CD4-positive, alpha-beta T cell treated with Interleukin-6 for 4 hours (primary cell): ENCODE measurements at places on chromosomes 7 and 10.

DNA sequence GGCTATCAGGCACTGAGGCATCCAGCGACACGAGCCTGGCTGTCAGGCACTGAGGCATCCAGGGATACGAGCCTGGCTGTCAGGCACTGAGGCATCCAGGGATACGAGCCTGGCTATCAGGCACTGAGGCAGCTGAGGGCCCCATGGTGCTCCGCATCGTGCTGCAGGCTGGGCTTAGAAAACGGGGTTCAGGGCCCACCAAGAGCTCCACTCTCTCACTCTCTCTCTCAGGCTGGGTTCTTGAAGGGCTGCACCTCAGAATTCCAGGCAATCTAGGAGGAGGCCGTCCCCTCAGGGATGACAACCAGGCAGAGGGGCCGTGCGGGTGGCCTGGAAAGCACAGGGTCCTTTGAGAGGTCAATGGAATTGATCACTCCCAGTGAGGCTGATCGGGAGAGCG, 69.0 kb downstream of the CFAP46 start:
- no peak for DNase-seq

- no peak for DNase-seq
Observed at GRCh38 chr7:11985376-11985775, 153.4 kb upstream of the THSD7A start.

GRCh38 chr10:79082035-79082373, 13.2 kb downstream of the ZMIZ1 start:
- no peak for DNase-seq

DNA sequence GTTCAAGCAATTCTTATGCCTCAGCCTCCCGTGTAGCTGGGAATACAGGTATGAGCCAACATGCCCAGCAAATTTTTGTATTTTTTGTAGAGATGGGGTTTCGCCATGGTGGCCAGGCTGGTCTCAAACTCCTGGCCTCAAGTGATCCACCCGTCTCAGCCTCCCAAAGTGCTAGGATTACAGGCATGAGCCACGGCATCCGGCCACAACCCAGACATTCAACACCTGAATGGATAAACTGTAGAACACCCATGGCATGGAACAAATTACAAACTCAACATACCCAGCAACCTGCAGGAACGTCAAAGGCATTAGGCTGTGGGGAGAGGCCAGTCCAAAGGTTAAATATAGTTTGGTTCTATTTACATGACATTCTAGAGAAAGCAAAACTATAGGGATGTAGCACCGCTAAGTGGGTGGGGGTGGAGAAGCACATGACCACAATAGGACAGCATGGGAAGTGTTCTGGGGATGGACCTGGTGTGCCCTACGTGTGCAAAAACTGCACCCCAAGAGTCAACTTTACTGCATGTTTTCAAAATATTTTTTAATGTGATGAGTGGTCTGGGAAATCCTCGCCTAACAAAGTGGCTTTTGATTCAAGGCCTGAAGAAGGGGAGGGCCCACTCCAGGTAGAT, 6.5 kb upstream of the PGAM2 start:
- no peak for DNase-seq

GRCh38 chr7:150340875-150341262, 560 bp downstream of the RARRES2 start:
- no peak for DNase-seq

DNA sequence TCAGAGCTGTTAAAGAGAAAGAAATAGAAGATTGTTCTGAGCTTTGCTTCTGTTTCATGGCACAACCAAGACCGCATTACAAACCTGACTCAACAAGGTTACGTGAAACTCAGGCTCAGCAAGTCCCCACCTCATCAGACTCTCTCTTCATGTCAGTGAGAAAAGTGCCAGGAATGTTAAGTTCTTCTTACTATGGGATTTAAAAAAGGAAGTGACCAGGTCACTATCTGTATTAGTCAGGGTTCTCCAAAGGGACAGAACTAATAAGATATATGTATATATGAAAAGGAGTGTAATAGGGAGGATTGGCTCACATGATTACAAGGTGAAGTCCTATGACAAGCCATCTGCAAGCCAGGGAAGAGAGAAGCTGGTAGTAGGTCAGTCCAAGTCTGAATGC, 25.4 kb upstream of the PAPSS2 start:
- no peak for DNase-seq

- DNase-seq: no peak
Observed at GRCh38 chr10:61662794-61663259, at the start of gene CABCOCO1. Gene CABCOCO1, plus strand, starts transcription at chr10:61662929. Its CDS starts 44 bp downstream, at chr10:61662973.

DNA sequence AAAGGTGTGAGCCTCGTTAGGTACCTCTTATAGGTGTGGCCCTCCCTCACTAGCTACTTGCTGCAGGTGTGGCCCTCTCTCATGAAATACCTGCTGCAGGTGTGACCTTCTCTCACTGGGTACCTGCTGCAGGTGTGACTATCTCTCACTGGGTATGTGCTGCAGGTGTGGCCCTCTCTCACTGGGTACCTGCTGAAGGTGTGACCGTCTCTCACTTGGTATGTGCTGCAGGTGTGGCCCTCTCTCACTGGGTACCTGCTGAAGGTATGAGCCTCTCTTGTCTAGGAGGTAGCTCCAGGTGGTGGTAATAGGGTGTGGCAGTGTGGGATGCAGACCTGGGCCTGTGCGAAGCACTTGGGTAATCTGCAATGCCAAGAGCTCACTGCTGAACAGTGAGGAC, 170.7 kb upstream of the PLPP4 start:
- DNase-seq: no peak

- no peak for DNase-seq
Observed at GRCh38 chr10:101087376-101087775, 25.6 kb downstream of the KAZALD1 start.

GRCh38 chr10:104639590-104640338, 1.3 kb upstream of the SORCS3 start:
- no peak for DNase-seq

DNA sequence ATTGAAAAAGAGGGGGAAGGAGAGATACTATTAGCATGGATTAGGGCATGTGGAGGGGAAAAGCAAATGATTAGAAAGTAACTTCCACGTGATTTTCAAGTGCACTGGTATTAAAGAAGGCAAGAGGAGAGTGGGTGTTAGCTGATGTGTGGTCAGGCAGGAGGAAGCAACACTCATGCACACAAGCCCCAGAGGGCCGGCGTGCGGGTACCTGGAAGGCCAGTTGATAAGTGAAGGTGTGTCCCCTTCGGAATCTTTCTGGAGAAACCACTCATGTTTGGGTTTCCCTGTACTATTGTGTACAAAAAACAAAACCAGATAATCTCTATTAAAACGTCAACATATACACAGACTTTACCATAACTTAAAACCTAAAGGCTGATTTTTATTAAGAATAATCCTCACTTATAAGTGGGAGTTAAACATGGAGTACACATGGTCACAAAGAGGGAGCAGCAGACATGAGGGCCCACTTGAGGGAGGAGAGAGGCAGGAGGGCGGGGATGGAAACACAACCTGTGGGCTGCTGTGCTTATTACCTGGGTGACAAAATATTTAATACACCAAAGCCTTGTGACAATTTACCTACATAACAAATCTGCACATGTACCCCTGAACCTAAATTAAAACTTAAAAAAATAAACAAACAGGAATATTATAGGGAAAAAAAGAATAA, 98.9 kb downstream of the SVIL start:
- no peak for DNase-seq

DNA sequence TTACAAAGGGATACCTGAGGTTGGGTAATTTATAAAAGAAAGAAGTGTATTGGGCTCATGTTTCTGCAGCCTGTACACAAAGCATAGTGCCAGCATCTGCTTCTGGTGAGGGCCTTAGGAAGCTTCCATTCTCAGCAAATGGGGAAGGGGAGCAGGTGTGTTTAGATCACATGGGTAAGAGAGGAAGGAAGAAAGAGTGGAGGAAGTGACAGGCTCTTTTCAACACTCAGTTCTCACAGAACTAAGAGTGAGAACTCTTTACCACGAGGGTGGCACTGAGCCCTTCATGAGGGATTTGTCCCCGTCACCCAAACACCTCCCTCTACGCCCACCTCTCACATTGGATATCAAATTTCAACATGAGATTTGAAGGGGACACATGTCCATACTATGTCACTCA, 506 bp upstream of the FAM170B start:
- DNase-seq: no peak

DNA sequence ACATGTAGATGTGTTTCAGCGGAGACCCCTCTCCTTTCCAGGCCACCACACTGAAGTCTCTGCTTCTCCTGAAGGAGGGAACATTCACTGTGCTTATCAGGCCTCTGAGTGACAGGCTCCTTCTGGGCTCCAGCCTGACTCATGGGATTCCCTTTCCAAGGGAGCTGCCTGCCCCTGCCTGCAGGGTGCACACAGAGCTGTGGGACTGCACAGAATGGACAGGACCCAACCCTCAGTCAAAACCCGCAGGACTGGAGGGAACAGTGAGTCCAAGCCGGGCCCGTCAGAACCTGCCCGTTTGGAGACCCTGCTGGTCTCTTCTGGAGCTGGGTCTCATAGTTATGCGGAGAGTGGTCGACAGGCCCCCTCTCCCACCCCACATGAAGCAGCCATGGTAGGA, 32.6 kb downstream of the PLAC9 start:
- DNase-seq: no peak

GRCh38 chr7:148456351-148456750, 134.2 kb upstream of the C7orf33 start:
- DNase-seq: no peak

- no peak for DNase-seq
Observed at GRCh38 chr10:69254877-69255276, 23.4 kb upstream of the HK1 start.

- no peak for DNase-seq
Observed at GRCh38 chr7:147029953-147030352, 913.4 kb downstream of the CNTNAP2 start.

DNA sequence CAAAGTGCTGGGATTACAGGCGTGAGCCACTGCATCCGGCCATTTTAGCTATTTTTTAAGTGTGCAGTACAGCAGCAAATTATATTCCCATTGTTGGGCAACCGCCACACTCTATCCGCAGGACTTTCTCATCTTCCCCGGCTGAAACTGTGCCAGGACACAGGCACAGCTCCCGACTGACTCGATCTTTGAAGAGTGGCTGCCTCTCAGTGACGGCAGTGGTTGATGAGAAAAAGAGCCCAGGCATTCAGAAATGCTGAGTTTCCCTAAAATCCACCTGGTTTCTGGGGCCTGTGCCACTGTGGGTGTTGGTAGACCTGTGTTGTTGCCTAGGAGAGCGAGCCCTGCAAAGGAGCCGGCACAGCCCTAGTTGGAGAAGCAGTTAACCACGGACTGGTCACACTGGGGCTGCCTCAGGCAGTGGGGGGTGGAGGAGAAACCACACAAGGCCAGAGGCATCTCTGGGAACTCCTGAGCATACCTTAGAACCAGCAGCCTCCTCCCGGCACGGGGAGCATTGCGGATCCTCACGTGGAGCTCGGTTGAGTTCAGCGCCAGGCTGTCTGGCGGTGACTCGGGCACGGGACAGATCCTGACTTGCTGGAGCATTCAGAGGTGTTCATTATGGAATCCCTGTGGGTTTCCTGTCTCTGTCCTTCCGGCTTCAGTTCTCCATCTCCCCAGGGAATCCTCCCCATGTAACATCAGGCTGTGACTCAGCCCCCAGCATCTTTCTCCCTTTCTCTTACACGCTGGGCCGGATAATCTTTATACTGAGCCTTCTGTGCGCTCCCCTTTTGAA, 16.2 kb downstream of the PFKFB3 start:
- DNase-seq: no peak

DNA sequence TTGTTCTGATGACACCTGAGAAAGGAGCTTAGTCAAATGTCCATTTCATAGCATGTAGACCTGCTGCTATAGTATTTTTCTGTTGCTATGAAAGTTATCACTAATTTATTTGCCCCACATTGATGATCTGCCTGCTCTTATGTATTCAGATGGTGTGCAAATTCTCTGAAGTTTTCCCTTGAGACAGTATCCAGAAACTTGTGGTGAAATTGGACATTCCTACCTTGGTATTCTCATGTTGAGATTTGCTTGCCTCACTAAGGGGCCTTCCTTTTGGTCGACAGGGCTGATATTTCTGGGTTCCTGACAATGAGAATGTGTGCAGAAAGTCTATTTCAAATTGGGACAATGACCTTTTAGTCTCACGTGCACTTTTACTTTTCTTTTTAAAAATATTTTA, 253.2 kb upstream of the FZD8 start:
- DNase-seq: no peak

GRCh38 chr10:33066558-33067236, 108.7 kb upstream of the ITGB1 start:
- no peak for DNase-seq

DNA sequence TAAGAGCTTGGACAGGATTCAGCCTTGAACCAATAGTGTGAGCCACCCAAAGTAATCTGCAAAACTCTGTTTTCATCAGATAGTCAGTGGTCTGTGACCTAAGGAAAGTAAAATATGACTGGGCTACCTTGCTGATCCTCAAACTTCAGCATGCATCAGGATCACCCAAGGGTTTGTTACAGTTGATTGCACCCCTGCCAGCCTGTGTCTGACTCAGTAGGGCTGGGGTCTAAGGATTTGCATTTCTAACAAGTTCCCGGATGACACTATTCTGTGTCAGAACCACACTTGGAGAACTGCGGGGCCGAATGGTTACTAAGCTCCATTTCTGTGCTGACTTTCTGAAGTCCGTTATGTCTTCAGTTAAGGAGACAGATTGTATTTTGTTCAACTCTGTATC, 40.6 kb upstream of the TSPAN13 start:
- DNase-seq: no peak

DNA sequence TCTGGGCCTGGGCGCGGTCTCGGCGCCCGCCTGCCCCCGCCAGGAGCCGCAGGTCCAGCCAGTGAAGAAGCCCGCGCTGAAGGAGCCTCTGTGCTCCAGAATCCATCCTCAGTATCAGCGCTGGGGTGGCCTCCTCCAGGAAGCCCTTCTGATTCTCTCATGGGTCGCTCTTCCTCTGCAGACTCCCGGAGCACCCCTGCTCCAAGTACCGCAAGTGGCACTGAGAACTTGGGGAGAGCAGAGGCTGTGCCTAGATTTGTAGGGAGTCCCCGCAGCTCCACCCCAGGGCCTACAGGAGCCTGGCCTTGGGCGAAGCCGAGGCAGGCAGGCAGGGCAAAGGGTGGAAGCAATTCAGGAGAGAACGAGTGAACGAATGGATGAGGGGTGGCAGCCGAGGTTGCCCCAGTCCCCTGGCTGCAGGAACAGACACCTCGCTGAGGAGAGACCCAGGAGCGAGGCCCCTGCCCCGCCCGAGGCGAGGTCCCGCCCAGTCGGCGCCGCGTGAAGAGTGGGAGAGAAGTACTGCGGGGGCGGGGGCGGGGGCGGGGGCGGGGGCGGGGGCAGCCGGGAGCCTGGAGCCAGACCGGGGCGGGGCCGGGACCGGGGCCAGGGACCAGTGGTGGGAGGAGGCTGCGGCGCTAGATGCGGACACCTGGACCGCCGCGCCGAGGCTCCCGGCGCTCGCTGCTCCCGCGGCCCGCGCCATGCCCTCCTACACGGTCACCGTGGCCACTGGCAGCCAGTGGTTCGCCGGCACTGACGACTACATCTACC, at the start of gene ALOX5:
Gene ALOX5, plus strand, starts transcription at position 641 of the 774 bp plus-strand sequence. Its CDS starts 64 bp downstream, at position 705.
- peak; percentile 64 for DNase-seq

- DNase-seq: no peak
Observed at GRCh38 chr10:19968745-19969144, 152.5 kb downstream of the PLXDC2 start.

- DNase-seq: no peak
Observed at GRCh38 chr10:97314671-97315070, 4.4 kb upstream of the FRAT1 start.

- no peak for DNase-seq
Observed at GRCh38 chr7:34407586-34407985, 250.4 kb upstream of the NPSR1 start.

- DNase-seq: no peak
Observed at GRCh38 chr10:93751124-93751523, 6.6 kb upstream of the LGI1 start.
